RKO (cell line): ENCODE measurements at places on chromosomes 3 and 15.

GRCh38 chr3:126340081-126340511, 17.1 kb downstream of the KLF15 start:
- no peak for DNase-seq

DNA sequence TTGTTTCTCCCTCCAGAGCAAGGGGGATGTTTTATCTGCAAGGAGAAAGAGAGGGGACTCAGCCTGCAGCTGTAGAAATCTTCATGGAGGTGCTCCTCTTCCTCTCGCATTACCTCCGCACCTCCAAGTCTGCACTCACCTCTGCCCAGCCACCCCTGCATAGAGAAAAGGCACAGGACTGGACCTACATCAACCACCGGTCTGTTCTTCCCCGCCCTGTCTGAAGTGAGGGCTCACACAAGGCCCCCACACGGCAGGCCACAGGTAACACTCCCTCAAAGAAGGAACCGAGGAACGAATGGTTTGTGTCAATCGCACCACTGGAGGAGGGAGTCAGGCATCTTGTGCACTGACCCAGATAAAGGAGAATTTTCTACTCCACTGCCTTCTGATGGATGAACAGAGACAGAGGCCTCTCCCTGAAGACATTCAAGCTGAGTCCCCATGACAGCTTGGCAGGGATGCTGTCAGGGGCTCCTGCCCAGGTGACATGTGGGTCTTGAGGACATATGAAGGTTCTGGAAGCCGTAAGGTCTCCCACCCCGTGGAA, 260.3 kb downstream of the XXYLT1 start:
- DNase-seq, result no peak

GRCh38 chr3:45488591-45488990, 100.2 kb downstream of the LARS2 start:
- no peak for DNase-seq

DNA sequence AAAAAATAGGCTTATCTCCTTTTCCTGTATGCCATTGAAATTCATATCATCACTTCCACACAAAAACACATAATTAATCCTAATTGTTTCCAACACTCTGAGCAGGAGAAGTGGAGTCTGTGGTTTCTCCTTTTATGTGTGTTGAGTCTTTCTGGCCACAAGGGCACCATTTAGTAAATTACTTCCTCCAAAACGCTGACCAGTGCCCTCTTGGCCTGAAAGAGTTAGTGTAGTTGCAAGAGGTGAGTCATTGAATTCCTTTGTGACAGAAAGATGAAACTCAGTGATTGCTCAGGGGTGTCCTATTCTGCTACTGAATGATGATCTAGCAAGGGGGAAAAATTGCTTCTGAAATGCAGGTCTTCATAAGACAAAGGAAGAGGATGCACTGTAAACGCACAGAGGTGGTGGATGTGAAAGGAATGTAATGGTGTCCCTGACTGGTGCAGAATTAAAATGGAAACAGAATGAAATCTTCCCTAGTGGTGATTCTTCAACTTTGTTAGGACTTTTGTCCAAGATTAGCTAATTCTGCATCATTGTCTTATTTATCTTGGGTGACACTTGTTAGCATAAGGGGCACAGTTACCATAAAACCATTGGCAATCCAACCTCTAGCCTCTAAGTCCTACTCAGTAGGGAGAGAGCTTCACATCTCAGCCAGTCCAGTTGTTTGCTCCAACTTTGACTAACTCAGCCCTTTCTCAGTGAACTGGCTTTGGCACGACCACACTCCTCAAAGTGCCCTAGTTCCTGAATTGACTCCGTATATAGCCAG, 208.4 kb upstream of the NANOGP8 start:
- peak; percentile 92 for DNase-seq

DNA sequence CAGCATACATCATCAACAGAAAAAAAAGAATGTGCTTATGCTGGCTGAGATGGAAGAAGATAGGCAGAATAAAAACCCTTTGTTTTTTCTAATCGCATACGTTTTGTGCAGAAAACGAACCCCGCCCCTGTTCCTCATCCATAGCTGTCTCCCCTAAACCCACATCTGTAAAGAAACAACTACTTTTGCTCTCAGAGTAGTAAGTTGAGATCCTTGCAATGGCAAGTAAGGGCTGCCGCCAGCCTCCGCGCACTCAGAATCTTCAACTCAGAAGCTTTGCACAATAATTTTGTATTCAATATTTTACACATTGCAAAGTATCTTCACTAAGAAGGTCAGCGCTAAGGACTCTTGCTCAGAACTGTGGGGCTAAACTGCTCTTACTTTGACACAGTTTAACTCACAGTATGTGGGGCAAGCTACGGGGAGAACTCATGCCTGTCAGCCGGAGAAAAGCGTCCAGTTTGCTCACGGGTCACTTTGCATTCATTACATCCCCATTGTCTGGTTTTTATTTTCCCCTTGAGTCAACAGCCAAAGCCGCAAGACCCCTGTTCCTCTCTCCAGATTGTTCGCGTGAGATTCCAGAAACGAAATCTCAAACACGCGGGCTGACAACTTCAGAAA, 1.0 kb downstream of the LYSMD4 start:
- DNase-seq, result peak; percentile 25

DNA sequence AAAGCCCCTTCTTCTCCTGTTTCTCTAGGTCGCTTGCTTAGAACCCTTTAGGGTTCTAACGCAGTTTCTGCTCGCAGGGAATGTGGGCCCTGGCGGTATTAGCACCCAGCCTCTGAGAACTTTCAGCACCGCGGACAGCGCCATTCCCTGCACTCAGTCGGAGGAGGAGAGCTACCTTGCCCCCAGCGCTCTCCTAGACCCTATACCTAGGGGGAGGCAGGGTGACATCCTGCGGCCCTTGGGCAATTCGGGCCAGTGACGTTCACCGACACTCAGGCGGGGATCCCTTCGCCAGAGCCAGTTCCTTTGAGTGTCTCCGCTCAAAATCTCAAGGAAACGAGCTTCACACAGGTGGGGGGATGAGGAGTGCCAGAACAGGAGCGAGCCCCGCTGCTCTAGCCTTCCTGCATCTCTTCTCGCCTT, 1.3 kb downstream of the SLC7A14 start:
- DNase-seq, result peak; percentile 20

DNA sequence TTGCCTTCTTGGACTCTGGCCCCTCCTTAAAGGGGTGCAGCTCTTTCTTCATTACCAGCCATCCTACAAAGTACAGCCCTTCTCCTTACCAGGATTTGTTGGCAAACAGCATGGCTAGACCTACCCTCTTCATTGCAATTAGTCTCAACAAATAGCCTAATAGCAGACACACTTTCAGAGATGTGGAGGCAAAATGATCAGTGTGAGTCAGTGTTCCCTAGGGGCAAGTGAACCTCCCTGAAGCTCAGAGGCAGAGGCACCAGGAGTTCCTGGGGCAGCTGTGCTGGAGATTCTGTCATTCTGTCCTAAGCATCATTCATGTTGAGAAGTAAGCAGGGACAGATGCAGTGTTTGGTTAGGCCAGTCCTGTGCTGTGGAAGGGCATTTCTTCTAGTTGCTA, 14.6 kb upstream of the MECOM start:
- no peak for DNase-seq
